ENCODE measurements at places on chromosomes 6 and 20.

DNA sequence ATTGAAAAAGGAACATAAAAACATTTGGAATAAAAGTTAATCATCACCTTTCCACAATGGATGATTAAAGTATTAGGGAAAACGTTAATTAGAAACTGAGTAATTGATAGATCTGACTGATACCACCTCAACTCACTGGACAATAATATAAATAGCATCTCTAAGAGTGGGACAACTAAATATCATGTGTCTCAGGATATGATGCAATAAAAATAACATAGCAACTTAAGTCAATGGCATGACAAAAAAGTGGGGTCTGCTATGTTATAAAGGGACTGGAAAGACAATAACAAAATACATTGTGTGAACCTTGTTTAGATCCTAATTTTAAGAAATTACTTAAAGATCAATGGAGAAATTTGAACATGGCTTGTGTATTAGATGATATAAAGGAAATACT lies 10.3 kb downstream of the OR12D1 start:
- no peak for DNase-seq

- no peak for DNase-seq
Measured at GRCh38 chr20:43939762-43940121, 25.1 kb downstream of the TOX2 start.

DNA sequence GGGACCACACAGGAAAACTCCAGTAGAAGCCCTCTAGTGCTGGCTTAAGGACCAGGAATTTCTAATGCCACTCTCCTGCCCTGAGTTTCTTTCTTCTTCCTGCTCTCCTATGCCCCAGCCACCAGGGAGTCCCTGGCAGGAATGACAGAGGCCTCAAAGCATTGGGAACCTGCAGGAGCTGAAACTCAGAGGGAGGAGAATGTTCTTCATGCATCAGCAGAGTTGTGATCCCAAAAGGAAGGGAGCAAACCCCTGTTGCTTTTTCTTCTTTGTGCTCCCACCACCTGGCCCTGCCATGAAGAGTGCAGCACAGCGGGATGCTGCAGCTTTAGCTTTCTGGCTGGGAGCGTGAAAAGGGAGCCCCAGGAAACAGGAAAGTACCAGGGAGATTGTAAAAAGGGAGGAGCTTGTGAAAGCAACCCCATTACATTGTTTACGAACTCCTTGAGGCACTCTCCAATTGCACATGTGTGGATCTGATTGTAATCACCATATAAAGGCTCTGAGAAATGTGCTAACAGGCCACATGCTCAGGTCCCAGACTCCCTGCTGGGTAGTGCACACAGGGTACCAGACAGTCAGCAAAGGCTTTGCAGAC lies 34.7 kb upstream of the FKBP1A start:
- DNase-seq, result no peak

GRCh38 chr6:170025341-170025911 lies 265.5 kb downstream of the DLL1 start:
- DNase-seq, result no peak

DNA sequence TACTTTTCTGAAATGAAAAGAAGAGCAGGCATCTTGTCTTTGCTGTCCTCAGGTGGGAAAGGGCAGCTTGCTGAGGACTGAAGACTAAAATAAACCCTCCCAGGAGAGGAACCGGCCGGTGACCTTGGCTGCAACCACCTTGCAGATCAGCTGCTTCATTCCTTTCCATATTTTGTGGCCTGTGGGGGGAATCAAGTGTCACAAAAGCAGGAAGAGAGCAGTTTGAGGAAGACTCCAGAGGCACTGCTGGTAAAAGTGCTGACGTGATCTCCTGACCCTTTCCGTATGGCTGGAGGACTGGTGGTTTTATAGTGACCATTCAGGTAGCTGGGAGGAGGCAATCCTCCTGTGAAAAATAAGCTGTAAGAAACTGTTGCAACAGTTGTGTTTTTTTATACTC lies 157.0 kb downstream of the PLCB4 start:
- DNase-seq, result no peak

DNA sequence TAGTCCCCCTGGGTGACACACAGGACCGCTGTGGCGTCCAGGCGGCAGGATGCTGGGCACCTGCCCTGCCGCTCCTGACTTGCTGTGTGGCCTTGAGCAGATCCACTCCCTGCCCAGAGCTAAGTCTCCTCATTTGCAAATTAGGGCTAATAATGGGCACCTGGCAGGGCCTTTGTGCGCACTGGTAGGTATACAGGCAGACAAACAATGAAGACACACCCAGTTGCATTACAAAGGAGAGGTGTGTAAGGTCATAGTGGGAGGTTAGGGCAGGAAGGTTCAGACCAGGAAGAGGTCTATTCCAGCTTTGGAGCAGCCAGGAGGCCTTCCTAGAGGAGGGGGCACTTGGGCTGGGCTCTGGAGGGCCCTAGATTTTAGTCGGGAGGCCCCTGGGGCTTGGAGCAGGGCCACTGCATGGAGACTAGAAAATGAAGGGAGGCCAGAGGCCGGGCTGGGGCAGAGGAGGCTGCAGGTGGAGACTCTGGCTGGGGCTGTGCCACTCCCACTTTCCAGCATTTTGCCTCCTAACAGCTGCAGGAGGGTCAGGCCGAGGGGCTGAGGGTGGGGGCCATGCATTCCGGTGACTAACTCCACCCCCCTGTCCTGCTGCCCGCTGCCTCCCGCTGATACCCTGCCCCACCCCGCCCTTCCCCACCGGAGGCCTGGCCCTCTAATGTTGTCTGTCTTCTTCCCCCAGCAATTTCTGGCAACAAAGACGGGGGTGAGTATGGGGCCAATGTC lies 28.5 kb downstream of the MYH7B start:
- DNase-seq, result no peak

Data from fibroblast of the conjunctiva (primary cell).